Caudate nucleus (tissue), 63 donors: ENCODE measurements at places on chromosomes 7 and 10.

DNA sequence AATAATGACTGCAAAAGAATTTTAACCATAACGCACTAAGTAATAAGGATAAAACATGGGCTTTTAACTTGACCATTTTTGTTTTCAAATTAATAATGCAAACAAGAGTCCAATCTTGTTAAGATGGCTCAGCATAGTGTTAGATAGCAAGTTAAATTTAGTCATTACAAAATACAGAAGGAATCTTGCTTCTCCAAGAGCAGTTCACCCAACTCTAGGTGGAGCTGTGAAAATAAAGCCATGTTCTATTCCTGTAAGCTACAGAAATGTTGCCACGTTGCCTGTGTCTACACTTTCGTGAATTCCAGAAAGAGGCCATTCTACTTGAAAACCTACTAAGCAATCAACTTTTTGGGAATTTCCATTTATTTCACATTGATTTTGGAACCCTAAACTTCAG is 191.9 kb downstream of the SFMBT2 start:
- no peak for DNase-seq

DNA sequence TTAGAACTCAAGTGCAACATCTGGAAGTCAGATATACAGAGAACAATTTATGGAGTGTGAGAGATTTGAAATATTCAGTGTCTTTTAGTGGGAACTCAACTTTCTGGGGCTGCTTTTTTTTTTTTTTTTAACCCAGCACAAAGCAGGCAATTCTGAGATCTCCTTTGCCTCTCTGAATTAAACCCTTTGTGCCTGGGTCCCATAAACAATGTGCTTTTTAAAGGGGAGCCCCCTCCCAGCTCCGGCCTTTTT is 146.8 kb downstream of the CELF2 start:
- no peak for DNase-seq

DNA sequence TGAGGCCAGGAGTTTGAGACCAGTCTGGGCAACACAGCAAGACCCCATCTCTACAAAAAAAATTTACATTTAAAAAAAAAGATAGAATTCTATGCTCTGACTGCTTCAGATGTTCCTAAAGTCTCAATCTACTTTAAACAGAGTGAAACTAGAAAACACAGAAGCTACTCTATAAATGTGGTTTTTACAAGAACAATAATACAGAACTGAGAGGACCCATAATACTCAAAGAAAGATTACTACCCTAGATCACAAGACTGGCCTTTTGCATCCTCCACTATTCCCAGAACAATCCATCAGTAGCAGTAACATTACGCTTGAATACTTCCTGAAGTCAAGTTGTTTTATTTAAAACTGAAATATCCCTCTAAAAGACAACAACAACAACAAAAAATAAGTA is 119.4 kb downstream of the ZFAND4 start:
- no peak for DNase-seq

DNA sequence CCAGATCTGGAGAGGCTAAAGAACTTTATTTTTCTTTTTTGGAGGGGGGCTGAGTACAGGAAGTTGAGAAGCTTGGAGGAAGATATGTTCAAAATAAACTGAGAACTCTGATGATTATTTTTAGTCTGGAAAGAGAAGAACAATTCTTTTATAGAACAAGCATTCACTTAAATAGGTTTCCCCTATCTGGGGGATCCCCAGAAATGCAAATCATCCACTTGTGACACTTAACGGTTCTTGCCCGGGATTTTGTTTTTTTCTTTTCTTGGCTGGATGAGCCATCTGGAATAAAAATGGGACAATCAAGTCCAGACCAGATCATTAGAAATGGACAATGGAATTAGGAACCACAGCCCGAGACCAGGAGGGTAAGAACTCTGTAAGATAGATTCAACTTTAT is 95.9 kb upstream of the EGR2 start:
- DNase-seq = no peak

- DNase-seq = no peak
These were observed 1.6 kb downstream of the BICC1 start for GRCh38 chr10:58514111-58514770.

- no peak for DNase-seq
These were observed 605.5 kb upstream of the ANKRD30A start for GRCh38 chr10:36519909-36520308.

GRCh38 chr7:36683695-36684357 is 40.5 kb downstream of the AOAH start:
- no peak for DNase-seq

- DNase-seq = no peak
These were observed 36.3 kb downstream of the ABCB1 start for GRCh38 chr7:87564296-87564963.

DNA sequence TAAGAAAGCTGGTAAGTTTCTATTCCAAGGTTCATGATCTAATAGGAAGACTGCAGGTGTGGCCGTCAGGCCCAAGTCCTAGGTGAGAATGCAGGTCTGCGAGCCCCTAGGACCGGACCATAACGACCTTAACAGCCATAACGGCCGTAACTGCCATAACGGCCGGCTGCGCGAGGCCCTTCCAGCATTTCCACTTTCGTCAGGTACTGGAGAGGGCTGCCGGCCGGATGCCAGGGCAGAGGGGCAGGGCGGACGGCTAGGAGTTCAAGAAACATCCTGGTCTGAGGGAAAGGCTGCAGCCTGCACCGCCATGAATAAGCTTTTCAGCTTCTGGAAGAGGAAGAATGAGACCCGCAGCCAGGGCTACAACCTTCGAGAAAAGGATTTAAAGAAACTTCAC is at the start of gene ANKRD7:
TSS of gene ANKRD7 (plus strand) at position 184 of the 400 bp plus-strand sequence. CDS start at position 311, 127 bp downstream.
- no peak for DNase-seq

DNA sequence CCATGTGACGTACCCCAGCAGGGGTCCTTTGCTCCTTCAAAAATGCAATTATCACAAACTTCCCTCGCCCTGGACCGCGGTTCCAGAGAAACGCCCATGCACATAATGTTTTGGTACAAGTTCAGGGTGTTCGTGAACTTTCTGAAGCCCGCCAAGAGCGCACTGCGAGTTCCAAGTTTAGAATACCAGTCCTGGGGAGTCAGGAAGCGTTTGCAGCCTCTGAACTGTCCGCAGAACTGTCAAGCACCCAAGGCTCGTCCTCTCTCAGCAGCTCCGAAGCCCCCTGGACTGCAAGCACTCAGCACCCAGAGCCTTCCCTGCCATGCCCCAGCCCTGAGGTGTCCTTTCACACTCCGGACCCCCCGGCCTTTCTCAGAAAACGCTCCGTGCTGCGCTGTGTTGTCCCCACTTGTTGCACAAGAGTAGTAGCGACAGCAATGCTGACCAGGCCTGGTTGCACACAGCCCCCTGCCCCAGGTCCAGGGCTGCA is 30.3 kb downstream of the CALML3 start:
- no peak for DNase-seq

DNA sequence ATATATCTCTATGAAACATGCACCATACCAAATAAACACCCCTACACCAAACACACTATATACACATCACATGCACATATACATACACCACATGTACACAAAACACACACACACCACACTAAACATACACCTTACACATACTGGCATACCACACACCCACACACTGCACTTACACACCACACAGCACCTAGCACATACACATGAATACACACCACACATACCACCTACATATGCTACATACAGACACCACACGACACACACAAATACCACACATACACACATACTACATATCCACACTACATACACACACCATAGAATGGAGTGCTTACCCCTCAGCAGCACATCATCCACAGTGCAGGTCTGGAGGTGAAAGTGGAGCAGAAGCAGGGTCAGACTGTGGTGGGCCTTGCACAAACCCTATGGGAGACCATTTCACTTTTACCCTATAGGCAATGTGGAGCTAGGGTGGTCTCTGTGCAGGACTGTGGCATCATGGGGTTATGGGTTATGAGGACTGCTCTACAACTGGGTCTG is 64.6 kb downstream of the WDFY4 start:
- no peak for DNase-seq

DNA sequence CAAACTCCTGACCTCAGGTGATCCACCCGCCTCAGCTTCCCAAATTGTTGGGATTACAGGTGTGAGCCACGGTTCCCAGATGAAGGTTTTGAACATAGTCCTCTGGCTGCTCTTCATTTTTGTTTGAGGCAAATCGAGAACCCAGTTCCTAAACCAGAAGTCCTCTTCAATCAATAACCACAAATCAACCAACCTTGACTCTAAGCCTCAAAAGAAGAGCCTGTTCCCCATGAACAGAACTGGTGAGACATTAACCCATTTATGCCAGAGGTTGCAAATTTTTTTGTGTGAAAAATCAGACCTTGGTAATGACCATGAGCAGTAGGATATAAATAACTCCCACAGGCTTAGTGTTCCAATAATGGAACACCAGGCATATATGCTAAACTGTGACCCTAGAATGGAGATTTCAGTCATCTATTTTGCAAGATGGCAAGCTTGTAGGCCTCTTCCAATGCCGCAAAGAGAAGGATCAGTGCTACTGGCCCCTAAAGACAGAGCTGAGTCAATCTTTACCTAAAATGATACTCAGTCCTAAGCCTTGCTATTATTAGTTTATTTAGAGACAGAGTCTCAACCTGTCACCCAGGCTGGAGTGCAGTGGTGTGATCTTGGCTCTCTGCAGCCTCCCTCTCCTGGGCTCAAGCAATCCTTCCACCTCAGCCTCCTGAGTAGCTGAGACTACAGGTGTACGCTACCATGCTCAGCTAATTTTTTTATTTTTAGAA is 15.9 kb downstream of the KPNA7 start:
- DNase-seq = no peak

GRCh38 chr7:30848121-30848855 is 63.4 kb upstream of the AQP1 start:
- DNase-seq = no peak

GRCh38 chr10:49058463-49059255 is 56.7 kb downstream of the VSTM4 start:
- no peak for DNase-seq

DNA sequence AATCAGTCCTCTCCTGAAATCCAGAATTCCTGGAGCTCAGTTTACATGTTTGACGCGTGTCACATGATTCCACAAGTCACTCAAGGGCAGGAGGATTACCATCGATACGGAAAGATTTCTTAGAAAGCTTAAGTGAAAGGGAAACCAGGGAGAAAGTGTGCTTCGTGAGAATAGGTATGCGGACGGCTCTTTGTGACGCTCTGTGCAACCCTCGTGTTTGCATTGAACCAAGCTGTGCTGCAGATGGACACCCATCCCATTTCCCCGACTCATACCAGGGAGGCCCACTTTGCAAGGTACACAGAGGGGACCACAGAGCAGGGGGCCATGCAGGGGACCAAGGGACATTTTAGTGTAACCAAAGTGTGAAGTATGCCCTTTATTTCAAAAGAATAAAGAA is 43.2 kb downstream of the IKZF1 start:
- no peak for DNase-seq

DNA sequence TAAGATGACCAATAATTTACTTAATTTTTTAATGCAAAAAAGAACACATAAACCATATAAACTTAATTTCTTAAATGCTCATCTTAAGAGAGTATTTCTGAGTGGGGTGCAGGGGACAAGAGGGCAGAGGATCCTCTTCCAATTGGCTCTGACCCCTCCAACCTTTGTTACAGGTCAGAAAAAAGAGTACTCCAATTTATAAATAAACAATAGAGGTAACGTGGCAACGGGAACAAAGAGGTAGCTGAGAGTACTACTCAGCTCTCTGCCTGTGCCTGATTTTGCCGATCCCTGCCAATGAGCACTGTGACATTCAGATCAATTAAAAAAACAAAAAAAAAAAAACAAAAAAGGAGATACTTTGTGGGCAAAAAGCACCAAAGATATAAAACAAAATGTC is 307.9 kb downstream of the PARD3 start:
- DNase-seq = no peak

DNA sequence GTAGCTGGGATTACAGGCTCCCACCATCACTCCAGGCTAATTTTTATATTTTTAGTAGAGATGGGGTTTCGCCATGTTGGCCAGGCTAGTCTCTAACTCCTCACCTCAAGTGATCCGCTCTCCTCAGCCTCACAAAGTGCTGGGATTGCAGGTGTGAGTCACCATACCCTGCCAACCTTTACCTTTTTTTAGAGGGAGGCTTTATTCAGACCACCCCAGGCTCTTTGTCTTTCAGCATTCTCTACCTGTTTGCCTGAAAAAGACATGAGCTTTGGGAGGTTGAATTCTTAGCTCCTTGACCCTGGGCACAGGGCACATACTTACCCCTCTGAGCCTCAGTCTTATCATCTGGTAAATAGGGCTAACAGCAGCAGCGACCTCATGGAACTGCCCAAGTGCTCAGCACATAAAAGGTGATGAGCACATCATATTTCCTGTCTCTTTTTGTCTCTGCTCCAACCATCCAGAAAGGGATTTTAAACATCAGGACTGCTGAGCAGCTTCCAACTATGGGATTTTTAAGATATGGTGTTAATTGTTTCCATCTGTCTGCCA is 17.0 kb downstream of the FRMPD2 start:
- no peak for DNase-seq
